Calu3 (cell line): ENCODE measurements at places on chromosomes 6 and 20.
A peak's percentile ranks its signal among the peaks of the same experiment; 100 is the strongest.

DNA sequence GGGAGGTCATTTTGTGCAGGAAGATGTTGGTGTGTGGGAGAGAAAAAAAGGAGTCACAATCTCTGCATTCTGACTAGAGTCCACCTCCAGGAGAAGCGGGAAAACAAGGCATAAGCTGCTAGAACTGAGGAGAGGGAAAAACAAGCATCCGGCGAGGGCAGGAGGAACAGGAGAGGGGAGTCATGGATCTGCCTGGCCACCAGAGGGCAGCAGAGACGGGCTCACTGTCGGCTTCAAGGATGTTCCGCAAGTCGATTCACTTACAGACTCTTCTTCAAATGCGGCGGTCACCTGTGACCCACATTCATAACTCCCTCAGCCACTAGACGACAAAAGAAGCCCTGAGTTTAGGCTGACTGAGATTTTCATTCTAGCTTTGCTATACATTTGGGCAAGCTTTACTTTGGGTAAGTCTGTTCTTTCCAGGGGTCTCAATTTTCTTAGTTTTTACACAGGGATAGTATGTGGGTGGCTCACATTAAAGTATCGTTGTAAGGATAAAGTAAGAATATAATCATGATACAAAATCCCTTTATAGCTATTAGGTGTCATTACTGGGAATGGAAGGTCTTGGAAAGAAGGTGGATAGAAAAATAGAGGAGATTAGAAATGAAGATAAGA lies 6.6 kb upstream of the BTNL2 start:
- peak; percentile 94 for DNase-seq

DNA sequence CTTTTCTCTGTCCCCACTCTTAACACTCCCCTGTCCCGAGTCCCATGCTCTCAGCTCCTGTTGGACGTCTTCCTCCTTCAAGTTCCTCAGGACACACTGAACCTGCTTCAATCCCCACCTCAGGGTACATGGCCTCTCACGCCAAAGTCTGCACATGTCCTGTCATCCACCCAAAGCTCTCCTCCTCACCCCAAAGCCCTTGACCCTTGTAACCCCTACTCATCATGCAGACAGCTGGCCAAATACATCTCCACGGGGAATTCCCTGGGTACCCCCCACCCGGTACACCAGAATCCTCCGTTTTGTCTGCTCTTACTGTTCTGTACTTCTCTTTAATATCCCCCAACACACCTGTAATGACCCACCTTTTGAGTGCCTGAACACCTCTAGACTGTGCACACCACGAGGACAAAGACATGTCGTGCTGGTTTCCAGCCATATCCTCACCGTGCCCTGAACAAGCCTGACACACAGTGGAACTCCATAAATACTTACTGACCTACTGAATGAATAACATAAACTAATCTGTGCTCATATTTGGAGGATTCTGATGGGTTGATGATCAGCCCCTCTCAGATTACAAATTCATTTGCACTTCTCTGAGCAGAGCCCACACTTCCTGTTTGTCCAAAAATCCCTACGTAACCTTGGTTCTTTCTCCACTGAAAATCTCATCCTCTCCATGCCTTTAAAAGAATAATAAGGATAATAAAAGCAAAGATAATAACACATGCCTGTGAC lies 66.8 kb upstream of the EYA2 start:
- DNase-seq: no peak

DNA sequence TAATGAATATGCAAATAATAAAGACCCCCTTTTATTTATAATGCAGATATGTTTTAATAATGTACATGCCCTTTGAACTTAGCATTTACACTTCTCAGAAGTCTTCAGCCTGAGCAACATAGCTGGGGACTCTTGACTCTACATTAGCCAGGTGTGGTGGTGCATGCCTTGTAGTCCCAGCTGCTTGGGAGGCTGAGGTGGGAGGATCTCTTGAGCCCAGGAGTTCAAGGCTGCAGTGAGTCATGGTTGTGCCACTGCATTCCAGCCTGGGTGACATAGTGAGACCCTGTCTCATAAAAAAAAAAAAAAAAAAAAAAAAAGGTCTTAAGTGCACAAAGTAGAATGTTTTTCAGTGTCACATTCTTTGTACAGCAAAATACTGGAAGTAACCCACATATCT lies 17.3 kb upstream of the MAPK13 start:
- DNase-seq: no peak

GRCh38 chr6:47043286-47043685 lies 1.2 kb upstream of the ADGRF1 start:
- DNase-seq: no peak

- no peak for DNase-seq
Measured at GRCh38 chr6:149216459-149216858, 101.1 kb upstream of the TAB2 start.
